ENCODE measurements at places on chromosomes 7 and 10.

DNA sequence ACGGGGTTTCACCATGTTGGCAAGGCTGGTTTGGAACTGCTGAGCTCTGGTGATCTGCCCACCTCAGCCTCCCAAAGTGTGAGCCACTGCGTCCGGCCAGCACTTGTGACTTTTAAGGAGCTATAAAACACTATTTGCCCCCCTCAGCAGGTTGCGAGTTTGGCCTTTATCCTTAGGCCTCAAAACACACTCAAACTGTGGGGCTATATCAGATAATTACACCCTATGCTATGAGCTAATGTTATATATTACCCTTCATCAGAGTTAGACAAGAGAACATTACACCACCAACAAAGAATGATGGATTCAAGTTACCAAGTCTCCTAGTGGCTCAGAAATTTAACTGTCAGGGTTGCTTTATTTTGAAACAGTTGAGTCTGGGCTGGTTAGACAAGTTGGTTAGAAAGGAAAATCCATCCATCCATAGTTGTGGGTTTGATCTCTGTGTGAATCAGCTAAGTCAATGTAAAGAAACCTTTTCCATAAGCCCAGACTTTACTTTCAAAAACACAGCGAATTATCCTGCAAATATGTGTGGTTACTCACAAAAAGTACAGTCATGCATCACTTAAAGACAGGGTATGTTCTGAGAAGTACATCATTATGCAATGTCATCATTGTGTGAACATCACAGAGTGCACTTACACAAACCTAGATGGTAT lies 115.8 kb downstream of the SEMA3D start:
- DNase-seq: no peak

DNA sequence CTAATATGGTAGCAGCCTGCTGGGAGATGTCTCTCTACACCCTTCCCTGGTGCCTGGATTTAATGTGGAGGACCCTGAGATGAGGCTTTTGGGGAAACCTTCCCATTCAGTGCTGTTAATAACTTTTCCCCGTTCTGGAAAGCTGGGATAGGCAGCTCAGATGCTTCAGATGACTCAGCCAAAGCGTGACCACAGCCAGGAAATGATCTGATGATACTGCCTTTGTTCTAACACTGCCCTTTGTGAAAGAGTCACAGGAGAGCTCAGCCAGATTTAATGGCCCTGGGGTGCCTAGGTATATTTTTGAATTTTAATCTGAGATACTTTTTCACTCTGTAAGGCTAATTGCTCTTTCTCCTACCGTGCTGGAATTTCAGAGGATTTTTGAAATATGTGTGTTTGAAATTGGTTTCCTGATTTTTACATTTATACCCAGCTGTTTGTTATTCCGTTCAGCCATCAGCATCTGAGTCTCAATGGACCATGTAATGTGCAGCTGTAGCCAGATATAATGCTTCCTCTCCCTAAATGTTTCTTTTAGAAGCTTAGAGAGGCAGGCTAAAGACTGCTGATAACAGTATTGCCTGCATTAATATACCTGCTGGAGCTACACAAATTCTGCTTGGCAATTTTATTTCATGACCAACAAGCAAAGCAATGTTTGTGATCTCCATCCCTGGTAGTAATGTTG lies 17.8 kb downstream of the CELF2 start:
- no peak for DNase-seq

- no peak for DNase-seq
Observed at GRCh38 chr10:132707121-132707775, 78.7 kb downstream of the NKX6-2 start.

DNA sequence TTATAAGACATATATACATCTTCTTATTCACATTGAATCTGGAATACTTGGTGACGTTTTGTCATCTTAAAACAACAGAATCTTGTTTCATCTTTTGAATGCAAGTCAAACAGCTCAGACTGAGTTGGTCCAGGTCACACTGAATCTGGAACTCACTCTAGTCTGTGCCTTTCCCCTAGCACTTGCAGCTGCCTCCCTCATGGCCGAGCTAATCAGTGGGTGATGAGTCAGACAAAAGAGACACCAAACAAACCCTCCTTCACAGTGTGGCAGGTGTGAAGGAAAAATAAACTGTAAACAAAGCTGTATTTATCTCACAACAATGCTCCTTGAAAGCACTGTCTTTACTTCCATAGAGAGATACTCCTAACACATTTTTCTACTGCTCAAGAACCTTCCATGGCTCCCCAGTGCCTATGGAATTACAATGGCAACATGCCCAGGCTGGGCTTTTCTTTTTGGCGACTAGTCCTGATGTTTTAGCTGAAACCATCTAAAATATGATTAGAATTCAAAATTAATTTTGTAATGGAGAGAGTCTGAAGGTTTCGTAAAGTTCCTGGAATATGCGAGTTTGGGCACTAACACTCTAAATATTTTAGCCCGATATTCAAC lies 140.0 kb downstream of the ZNF365 start:
- DNase-seq: no peak

DNA sequence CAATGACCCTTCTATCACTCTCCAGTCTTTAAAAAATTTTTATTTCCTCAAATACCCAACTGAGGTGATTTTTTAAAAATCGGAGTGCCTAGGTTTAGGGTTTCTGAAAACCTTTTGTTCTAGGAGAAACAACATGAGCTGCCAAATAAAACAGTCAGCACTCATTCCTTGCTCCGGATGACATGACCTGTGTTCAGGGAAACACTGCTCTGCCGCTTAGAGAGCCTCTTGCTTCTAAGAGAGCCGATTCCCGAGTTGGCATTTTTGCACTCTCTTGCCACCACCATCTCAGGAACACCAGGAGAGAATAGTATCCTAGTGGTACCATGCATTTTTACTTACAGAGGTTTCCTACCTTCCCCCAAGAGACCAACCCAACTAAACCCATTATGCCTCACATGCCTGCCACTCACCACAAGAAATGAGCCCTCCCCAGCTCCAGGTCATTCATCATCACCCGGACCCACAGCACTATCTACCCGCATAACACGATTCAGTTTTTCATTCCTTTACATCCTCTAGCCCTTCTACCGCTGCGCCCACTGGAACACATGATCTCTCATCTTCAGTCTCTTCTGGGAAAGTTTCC lies 365.4 kb downstream of the THSD7A start:
- no peak for DNase-seq

Data from GM12864 (cell line).